ENCODE measurements at places on chromosomes 6 and 20.

GRCh38 chr6:37521674-37522073, 22.0 kb upstream of the CCDC167 start:
- no peak for DNase-seq

DNA sequence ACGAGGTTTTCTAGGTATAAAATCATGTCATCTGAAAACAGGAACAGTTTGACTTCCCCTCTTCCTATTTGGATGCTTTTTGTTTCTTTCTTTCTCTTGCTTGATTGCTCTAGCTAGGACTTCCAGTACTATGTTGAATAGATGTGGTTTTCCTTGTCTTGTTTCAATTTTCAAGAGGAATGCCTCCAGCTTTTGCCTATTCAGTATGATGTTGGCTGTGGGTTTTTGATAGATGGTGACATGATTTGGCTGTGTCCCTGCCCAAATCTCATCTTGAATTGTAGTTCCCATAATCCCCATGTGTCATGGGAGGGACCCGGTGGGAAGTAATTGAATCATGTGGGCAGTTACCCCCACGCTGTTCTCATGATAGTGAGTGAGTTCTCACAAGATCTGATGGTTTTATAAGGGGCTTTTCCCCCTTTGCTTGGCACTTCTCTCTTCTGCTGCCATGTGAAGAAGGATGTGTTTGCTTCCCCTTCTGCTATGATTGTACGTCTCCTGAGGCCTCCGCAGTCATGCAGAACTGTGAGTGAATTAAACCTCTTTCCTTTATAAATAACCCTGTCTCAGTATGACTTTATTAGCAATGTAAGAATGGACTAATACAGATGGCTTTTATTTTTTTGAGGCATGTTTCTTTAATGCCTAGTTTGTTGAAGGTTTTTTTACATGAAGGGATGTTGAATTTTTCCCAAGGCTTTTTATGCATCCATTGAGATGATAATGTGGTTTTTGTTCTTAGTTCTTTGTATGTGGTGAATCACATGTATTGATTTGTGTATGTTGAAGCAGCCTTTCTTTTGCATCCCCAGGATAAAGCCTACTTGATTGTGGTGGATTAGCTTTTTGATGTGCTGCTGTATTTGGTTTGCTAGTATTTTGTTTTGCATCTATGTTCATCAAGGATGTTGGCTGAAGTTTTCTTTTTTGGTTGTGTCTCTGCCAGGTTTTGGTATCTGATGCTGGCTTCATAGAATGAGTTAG, 239.1 kb downstream of the THBS2 start:
- no peak for DNase-seq

DNA sequence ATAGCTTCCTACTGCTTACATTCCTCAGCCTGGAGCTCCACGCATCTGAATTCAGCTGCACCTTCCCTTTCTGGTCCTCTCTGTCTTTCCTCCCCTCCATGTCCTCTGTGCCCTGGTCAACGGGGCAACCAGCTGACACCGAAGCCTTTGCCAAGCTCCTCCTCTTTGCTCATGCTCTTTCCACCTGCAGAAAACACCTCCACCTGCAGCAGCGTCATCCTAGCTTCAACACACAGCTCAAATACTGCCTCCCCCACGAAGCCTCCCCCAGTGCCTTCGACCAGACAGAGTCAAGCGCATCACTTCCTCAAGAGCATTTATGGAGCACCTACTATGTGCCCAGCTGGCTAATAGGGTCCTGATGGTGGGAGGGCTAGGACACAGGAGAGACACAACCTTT, 9.2 kb downstream of the CDH22 start:
- DNase-seq: no peak

DNA sequence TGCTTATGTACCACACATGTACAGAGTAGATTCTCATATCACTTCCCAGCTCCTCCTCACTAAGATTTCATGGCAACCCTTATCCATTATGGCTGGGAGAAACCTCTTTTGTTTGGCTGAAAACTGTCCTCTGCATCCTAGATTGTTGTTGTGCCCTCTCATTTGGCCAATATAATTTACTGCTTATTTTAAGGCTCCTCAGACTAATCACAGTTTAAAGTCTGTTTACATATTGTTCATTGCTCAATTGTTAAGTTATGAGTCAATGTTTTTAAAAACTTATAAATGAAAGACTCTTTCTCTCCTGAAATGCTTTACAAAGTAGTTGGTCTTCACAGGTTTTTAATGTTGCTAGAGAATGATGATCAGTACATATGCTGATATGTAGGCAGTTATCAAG, 57.3 kb downstream of the FAM83B start:
- no peak for DNase-seq

- no peak for DNase-seq
Measured at GRCh38 chr6:109125504-109125903, 30.2 kb downstream of the CEP57L1 start.

GRCh38 chr6:100493206-100493888, 28.6 kb upstream of the SIM1 start:
- DNase-seq: no peak

Measured in GM12891 (cell line).